ENCODE measurements at places on chromosomes 12 and 14. TPM values are rescaled to one million over a fixed set of nuclear protein-coding genes. Genes with fewer than 3 reads are reported as not detected.

Gene MYBPC1
- polyA plus RNA-seq, result 0.16 TPM

DNA sequence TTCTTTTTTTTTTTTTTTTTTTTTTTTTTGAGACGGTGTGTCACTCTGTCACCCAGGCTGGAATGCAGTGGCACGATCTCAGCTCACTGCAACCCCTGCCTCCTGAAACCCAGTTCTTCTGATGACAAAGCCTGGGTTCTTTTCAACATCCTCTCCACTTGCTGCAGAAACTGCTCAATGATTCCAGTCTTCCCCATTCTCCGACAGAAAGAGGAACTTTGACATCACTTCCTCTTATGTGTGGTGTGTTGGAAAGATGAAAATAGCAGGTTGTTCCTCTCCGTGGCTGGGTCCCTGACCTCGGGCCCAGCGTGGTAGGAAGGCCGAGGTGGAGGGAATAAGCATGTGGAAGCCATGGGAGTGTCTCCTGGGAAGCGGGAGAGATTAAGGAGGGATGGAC, 198.4 kb downstream of the PHETA1 start:
- no peaks in the 10 kb centered on the region for H3K36me3 ChIP-seq
- no peak overlapping the region for H3K4me3 ChIP-seq
- peak; percentile 97 for DNase-seq
- peak overlapping the region; percentile 77 for H3K27ac ChIP-seq

DNA sequence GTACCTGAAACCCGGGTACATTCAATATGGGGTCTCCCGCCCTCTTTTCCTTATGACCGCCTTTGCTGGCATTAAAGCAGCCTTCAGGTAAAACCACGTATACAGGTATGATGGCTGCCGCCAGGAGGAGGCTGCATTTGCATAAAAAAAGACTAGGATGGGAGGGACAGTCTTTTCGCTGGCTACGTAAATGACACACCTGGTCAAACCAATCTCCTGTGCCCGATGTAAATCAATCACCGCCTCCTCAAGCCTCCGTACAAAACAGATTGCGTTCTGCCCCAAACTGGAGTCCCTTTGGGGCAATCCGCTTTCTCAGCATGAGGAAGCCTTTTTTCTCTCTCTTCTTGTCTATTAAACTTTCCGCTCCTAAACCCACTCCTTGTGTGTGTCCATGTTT, 8.1 kb upstream of the ALDH1L2 start:
- peaks cover 3% of the 10 kb centered on the region for H3K27me3 ChIP-seq
- no peaks in the 10 kb centered on the region for H3K4me1 ChIP-seq
- no peak overlapping the region for H3K4me3 ChIP-seq

DNA sequence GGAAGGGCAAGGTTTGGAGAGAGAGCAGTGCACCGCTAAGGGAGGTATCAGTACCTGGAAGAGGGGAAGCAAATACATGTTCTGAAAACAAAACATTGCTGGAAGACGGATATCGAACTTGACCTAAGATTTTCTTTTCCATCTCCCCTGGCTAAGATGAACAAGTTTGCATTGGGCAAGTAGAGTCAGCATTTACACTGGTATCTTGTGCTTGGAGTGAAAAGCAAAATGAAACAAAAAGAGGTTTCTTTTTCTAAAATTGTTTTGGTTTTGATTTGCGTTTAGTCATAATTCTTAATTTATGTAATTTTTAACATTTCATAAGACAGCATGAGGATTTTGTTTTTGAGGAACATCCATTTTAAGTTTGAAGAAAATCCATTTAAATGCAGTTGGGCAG, 881.6 kb downstream of the NRXN3 start:
- H3K36me3 ChIP-seq, result no peaks in the 10 kb centered on the region
- no peak for DNase-seq
- H3K27ac ChIP-seq, result no peak overlapping the region
- no peak overlapping the region for H3K4me3 ChIP-seq
- no peaks in the 10 kb centered on the region for H3K4me1 ChIP-seq

Gene ACRBP
- 28.3 TPM for polyA plus RNA-seq

Gene KRT86
- not detected for polyA plus RNA-seq

- no peak overlapping the region for H3K27ac ChIP-seq
- no peaks in the 10 kb centered on the region for H3K27me3 ChIP-seq
- H3K4me1 ChIP-seq, result no peaks in the 10 kb centered on the region
- DNase-seq, result no peak
- H3K36me3 ChIP-seq, result peaks cover 98% of the 10 kb centered on the region
- no peak overlapping the region for H3K4me3 ChIP-seq
Measured at GRCh38 chr12:132779781-132780353, 18.2 kb upstream of the ANKLE2 start.

DNA sequence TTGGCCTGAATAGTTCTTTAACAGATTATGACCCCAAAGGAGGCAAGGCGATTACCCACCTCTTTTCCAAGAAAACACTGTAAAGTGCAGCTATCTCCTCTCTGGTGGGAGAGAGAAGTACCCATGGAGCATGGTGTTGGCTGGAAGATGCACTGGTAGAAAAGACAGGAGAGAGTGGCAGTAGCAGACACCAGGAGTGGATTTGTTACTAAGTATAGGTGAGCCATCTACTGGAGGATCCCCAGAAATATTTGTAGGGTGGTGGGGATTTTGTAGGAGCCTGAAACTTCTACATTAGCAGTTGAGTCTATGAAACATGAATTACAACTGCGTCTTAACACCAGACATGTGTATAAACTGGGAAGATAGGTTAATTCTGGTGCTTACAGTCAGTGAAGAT, 148.0 kb downstream of the SLC38A4 start:
- no peak for DNase-seq
- no peaks in the 10 kb centered on the region for H3K27me3 ChIP-seq
- no peak overlapping the region for H3K4me3 ChIP-seq
- no peaks in the 10 kb centered on the region for H3K4me1 ChIP-seq
- H3K27ac ChIP-seq, result no peak overlapping the region

DNA sequence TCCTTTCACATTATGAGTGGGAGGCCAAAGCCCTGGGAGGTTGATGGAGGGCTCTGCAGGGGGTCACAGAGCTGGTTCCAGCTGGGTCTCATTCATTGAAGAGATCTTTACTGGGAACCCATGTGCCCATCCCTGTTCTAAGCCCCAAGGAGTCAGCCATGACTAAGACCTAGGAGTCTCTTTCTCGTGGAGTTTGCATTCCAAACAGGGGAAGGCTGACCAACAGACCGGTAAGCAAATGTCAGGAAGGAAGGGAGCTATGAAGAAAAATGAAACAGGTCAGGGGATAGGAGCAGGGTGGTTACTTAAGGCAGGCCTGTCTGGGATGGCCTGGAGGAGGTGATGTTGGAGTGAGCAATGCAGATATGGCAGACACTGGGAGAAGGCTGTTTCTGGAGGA, 31.5 kb downstream of the SYNDIG1L start:
- no peak overlapping the region for H3K27ac ChIP-seq
- H3K27me3 ChIP-seq, result no peaks in the 10 kb centered on the region
- no peaks in the 10 kb centered on the region for H3K36me3 ChIP-seq
- no peaks in the 10 kb centered on the region for H3K4me1 ChIP-seq
- DNase-seq, result no peak

DNA sequence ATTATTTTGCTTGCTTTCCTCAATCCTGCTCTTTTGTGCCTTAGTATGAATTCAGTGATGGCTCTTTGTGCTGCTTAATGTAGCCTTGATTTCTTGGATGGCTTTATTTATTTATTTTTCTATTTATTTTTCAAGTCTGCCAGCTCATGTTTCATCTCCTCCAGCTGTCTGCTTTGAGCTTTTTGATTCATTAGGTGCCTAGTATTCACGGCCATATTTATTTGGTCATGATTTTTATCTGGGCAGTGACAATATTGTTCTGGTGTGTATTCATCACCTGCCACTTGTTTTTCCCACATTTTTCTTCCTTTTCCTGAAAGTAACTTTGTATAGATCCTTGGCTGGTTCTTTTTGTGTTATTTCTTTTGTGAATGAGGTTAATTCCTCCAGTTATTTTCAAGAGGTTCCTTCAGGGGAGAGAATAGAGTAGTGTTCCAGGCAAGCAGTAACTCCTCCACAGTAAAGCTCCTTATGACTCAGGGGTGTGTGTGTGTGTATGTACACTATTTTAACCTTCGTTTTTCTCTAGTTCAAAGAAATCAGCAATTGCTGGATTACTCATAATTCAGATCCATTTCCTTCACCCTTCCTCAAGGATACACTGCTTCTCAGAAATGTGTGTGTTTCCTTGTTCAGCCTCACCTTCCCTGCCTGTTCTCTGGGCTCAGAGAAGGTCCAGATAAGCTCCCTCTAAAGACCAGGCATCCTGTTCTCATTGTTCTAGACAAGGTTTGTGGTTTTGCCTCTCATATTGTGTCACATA, 51.6 kb upstream of the PMCH start:
- H3K36me3 ChIP-seq, result no peaks in the 10 kb centered on the region
- no peaks in the 10 kb centered on the region for H3K4me1 ChIP-seq
- no peak overlapping the region for H3K27ac ChIP-seq
- no peaks in the 10 kb centered on the region for H3K27me3 ChIP-seq
- H3K4me3 ChIP-seq, result no peak overlapping the region

- no peaks in the 10 kb centered on the region for H3K36me3 ChIP-seq
- DNase-seq, result no peak
- no peak overlapping the region for H3K27ac ChIP-seq
- no peak overlapping the region for H3K4me3 ChIP-seq
- no peaks in the 10 kb centered on the region for H3K27me3 ChIP-seq
Measured at GRCh38 chr12:93065896-93066295, 136.8 kb upstream of the EEA1 start.

DNA sequence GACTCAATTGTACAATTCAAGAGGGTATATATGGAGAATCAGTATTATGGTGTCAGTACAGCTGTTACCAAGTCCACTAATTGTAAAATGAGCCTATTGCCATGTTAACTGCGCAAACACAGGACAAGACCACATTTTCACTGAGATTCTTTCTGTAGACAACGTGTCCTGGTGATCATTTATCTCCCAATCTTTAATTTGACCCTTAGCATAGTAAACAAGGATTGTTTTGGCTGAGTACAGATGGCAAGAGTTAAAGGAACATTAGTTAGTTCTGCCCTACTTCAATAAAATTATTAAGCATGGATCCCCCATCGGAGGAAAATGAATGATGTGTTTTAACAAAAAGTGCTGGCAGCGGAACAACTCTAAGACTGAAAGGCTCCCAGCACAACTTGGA, 36.1 kb downstream of the SLC15A5 start:
- no peaks in the 10 kb centered on the region for H3K36me3 ChIP-seq
- no peaks in the 10 kb centered on the region for H3K27me3 ChIP-seq

DNA sequence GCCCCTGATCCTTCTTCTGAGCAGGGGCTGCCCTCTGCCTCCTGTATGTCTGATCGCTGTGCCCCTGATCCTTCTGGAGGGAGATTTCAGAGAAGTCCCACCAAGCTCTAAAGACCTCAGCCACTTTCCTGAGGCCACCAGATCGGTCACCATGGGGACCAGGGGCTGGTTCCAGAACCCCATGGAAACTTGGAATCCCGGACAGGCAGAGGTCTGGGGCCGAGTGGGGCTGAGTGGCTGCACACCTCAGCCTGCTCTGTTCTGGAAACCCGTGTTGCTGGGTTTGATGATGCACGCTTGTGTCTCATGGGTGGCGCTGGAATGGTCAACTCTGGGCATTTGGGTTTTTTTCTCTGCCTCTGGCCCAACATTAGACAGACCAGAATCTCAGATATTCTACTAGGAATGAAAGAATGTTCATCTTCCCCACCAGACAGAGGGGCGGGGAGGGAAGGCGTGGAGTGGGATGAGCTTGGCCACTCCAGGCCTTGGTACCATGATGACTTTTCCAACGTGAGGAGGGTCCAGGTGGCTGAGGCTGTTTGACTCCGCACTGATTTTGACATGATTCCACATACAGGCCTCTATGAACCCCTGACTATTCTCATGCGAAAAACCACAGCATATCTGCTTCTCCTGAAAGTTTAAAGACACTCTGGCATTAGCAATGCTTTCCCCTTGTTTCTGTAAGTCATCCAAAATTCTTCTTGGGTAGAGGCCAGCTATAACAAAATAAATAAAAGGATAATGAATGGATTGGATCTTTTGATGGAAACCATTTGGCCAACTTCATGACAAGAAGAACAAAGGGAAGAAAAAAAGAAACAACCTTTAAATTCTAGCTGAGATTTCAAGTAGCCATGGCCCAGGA, 114.5 kb downstream of the ADGRD1 start:
- no peak overlapping the region for H3K27ac ChIP-seq
- no peaks in the 10 kb centered on the region for H3K27me3 ChIP-seq
- H3K4me3 ChIP-seq, result no peak overlapping the region
- no peaks in the 10 kb centered on the region for H3K36me3 ChIP-seq
- no peaks in the 10 kb centered on the region for H3K4me1 ChIP-seq
- no peak for DNase-seq

Gene WSCD2
- not detected for polyA plus RNA-seq

DNA sequence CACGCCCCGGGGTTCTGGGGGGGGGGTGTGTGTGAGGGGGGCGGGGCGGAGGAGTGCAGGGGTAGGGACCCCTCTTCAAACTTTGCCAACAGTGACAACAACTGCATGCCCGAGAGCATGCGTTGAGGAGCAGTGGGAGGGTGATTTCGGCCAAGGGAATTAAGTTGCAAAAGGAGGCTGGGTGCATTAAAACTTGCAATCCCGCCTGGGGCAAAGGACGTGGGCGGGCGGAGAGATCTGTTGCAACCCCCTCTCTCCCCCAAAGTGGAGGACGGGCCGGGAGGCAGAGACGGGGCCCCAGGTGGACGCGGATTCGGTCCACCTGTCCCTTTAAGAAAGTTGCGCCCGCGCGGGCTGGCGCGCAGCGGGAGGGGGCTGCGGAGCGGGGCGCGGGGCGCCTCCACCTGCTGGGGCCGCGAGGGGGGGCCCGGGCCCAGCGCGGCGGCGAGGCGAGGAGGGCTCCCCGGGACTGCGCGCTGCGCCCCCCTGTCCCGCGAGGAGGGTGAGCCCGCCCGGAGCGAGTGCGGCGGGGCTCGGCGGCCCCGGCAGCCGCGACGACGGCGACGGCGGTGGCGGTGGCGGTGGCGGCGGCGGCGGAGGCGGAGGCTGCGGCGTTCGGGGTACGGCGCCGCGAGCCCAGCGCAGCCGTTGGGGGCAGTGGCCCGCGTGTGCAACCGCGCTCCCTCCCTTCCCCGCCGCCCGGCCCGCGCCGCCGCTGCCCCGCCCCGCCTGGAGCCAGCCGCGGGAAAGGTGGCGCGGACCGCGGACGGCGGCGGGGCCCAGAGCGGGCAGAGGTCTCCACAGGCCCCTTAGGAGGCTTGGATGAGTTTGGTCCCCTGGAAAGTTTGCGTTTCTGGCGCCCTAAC, 530 bp upstream of the FOXN4 start:
- no peak overlapping the region for H3K27ac ChIP-seq
- H3K27me3 ChIP-seq, result peaks cover 46% of the 10 kb centered on the region
- no peaks in the 10 kb centered on the region for H3K4me1 ChIP-seq
- H3K4me3 ChIP-seq, result peak overlapping the region; percentile 35
- no peaks in the 10 kb centered on the region for H3K36me3 ChIP-seq
- DNase-seq, result no peak

Data from CD14-positive monocyte (primary cell).